ENCODE measurements at places on chromosomes 4 and X.

DNA sequence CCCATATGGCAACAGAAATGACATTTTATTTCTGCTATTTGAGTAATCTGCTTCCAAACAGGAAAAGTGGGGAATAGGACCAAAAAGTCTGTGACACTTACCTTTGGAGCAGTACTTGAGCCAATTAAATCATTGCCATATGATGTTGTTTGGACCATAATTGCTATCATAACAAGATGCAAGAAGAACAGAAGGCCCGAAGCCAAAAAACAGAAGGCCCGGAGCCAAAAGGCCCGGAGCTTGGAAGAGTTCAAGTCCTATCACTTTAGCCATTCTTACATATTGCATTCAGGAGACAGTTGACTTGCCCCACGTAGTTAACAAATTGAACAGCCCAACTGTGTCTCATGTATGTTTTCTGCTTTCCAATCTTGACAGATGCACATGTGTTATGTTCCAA, 285.6 kb downstream of the ARHGAP24 start:
- no peak for DNase-seq

GRCh38 chr4:94410678-94411206, 41.0 kb upstream of the PDLIM5 start:
- DNase-seq, result no peak

GRCh38 chr4:141238186-141238585, 17.5 kb downstream of the ZNF330 start:
- no peak for DNase-seq

DNA sequence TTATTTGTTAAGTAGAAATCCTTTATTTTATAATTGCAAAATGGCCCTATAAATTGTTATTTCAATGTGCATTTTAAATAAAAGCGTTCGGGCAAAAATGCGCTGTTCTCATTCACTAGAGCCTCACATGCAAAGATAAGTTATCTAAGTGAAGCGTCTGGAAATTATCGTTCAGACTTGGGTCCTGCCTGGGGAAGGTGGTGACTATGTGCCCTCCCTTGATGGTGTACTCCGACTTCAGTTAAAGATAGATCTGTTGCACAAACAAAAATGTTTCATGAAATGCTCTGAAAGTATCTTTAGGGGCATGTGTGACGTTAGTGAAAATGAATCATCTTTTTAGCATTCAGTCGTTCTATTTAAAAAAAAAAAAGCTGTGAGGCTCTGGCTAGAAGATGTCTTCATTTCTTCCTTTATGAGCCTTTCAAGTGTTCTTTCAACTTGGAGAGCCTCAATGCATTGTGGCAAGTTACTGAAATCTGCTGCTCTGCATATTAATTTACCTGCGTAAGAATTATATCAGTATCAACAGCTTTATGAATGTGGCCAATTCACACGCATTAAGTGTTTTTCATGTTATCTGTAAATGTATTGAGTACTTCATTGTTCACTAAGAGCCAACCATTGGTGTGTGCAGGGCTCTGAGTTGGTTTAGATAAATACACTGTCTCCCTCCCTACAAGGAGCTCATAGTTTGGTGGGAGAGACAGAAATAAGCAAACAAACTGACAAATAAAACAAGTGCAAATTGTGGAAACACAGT, 83.0 kb downstream of the AFF1 start:
- DNase-seq, result no peak

DNA sequence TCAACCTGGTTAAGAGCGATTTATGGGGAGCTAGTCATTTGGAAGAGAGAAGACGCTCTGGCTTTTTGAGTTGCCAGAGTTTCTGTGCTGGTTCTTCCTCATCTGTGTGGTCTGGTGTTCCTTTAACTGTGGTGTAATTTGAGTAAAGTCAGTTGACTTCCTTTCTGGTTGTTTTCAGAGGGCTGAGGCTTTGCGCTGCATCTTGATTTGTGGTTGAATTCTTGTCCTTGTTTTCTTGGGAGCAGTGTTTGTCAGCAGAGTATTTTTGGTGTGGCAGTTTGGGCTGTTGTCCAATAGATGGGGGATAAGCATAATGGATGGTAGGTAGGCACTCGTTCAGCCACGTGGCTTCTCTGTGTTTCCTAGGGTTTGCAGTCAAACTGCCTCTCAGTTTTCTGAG, 2143.2 kb upstream of the TENM3 start:
- DNase-seq, result no peak

GRCh38 chrX:42694260-42694815, 83.6 kb downstream of the PPP1R2C start:
- DNase-seq, result no peak
